T47D (cell line): ENCODE measurements at places on chromosomes 12 and 14.

GRCh38 chr14:65043893-65044595 lies 57.3 kb downstream of the FNTB start:
- no peak for DNase-seq

DNA sequence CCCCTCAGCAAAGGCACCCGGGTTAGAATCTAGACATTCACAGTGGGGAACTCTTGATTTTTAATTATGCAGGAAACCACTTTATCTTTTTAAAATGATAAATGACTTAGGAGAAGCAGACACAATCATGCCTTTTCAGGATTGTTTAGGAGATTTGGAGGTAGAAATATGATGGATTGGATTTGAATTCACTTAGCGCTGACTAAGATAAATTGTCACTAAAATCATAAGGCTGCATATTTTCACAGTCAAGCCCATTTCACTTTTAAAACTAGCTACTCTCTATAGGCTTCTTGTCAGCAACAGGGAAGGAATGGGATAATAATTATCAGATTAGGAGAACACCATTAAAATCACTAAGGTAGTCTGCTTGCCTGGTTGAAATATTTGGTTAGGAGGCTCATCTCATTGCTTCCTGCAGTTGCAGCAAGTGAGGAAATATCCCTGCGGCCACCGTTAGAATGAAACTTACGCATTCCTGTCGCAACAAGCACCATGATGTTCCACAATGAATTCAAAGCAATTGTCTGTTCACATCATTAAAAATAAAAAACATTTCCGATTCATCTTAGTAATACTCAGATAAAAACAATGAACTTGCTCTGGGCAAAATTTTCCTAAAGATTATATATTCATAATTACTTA lies 31.9 kb downstream of the DACT1 start:
- DNase-seq = no peak

- no peak for DNase-seq
Observed at GRCh38 chr12:108806346-108806745, 51.0 kb downstream of the SSH1 start.

DNA sequence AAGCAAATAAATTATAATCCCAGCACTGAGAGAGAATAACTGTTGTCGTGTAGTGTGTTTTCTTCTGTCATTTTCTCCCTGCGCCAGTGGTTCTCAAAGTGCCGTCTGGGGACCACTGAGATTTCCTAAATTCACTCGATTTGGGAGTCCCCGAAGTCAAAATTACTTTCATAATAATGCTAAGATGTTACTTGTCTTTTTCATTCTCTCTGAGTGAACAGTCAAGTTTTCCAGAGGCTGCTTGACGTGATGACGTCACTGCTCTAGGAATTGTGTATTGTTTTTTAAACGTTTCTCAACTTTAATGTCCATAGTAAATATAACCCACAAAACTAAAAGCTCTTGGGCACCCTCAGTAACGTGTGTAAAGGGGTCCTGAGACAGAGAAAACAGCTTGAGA lies 796 bp upstream of the POP5 start:
- DNase-seq = no peak

DNA sequence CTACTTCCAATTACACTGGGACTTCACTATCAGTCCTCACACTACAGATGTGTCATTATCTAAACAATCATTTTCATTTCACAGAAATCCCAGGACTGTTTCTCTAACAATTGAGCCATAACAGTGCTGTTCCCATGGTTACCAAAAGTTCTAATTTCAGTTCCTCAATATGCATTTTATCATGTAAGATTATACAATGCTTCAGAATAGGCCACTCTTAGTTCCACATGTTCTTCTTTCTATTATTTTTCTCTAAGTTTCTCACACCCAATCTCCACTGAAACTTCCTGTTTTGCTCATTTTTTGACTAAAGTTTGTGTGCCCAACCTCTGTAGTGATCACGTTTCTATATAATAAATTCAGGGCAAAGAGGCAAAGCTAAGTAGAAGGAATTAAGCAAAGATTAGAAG lies 185.8 kb downstream of the DUSP6 start:
- no peak for DNase-seq

DNA sequence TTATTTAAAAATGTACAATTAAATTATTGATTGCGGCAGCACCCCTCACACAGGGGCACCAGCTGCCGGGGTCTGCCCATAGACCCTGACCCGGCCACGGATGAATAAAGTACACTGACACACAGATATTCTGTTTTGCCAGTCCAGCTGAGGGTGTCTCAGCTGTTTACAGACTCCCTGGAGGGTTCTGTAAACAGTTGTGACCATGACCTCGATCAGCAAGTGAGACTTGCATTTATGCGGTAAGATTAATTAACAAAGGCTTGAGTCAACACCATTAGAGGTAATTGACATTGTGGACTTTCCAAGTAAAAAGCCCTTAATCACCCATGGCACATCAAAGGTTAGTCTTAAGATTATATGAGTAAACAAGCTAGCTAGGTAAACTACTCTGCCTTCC lies 94.3 kb downstream of the FUT8 start:
- DNase-seq = peak; percentile 25

- no peak for DNase-seq
Observed at GRCh38 chr12:43988838-43989560, 153.1 kb downstream of the TMEM117 start.

GRCh38 chr12:6684609-6685008 lies 4.6 kb downstream of the ZNF384 start:
- peak; percentile 18 for DNase-seq

- no peak for DNase-seq
Observed at GRCh38 chr12:59093073-59093772, 172.9 kb upstream of the LRIG3 start.

DNA sequence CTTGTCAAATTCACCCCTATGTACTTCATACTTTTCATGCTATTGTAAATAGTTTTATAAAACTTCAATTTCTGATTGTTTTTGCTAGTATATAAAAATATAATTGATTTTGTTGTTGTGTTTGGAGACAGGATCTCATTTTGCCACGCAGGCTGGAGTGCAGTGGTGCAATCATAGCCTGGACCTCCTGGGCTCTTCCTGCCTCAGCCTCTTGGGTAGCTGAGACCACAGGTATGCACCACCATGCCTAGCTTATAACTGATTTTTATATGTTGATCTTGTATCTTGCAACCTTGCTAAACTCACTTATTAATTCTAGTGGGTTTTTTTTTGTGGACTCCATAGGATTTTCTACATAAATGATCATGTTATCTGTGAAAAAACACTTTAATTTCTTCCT lies 23.5 kb downstream of the ATP5MC2 start:
- DNase-seq = no peak

DNA sequence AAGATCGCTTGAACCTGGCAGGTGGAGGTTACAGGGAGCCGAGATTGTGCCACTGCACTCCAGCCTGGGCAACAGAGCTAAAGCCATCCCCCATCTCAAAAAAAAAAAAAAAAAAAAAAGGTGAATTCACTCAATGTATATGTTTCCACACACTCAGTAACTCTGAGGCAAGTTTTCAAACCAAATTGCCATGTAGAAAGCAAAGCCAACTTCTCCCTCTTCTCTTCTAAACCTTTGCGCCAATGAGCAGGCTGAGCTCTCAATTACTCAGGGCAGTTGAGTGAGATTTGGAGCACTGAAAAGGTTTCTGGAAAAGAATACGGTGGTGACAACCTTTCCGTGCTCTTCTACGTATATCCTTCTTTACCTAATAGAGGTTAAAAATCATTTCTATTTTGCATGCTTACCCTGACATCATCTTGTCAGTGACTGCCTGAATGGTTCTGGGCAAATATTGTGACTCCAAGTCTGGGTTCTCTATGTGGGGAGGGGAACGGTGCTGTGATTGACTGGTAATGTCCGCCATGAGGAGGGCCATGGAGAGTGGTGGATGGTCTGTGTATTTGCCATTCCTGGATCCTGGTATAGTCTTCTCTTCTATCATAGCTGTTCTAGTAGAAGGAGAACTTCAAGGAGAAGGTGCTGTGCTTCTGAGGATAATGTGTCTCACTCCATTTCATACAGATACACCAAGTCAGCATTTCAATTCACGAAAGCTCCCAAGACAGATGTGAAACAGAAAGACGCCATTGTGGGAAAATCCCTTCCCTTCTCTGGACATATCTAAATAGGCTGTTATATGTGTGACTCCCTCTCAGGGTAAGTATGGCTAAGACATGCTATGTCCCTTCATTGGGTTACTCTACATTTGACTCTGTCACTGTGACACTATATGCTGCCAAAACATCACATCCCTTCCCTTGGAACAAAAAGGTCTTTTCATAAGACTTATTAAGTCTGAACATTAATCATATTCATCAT lies 46.2 kb upstream of the MED13L start:
- DNase-seq = no peak

GRCh38 chr12:6352193-6353173 lies 10.6 kb upstream of the TNFRSF1A start:
- no peak for DNase-seq

GRCh38 chr12:48768147-48768546 lies 20.7 kb downstream of the ADCY6 start:
- no peak for DNase-seq

- peak; percentile 15 for DNase-seq
Observed at GRCh38 chr14:60175255-60175902, 10.2 kb upstream of the DHRS7 start.

GRCh38 chr14:75539561-75540478 lies 17.6 kb downstream of the BATF start:
- no peak for DNase-seq

GRCh38 chr12:67592228-67593011 lies 56.1 kb upstream of the DYRK2 start:
- DNase-seq = peak; percentile 58

GRCh38 chr14:100837805-100838350 lies 12.0 kb downstream of the MEG3 start:
- no peak for DNase-seq

GRCh38 chr12:16385782-16386646 lies 38.6 kb downstream of the MGST1 start:
- peak; percentile 86 for DNase-seq

- DNase-seq = peak; percentile 82
Observed at GRCh38 chr12:121560392-121561008, 20.3 kb downstream of the KDM2B start.

GRCh38 chr12:121789233-121789781 lies 4.2 kb downstream of the RHOF start:
- DNase-seq = no peak

DNA sequence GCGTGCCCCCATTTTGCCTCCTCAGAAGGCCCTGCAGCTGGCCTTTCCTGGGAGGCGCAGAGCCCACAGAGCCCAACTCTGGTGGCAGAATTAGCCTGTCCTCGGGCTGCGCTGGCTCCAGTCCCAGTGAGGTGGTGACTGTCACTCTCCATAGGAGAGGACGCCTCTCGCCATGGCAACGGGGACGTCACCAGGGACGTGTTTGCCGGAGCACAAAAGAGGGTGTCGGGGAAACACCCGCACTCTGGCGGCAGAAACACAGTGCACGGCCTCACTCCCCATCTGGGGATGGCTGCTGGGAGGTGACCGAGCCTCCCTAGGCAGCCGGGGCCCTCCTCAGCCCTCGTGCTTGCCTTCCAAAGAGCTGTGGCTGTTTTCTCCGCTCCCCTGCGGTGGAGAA lies 50.2 kb upstream of the NCOR2 start:
- DNase-seq = peak; percentile 60

DNA sequence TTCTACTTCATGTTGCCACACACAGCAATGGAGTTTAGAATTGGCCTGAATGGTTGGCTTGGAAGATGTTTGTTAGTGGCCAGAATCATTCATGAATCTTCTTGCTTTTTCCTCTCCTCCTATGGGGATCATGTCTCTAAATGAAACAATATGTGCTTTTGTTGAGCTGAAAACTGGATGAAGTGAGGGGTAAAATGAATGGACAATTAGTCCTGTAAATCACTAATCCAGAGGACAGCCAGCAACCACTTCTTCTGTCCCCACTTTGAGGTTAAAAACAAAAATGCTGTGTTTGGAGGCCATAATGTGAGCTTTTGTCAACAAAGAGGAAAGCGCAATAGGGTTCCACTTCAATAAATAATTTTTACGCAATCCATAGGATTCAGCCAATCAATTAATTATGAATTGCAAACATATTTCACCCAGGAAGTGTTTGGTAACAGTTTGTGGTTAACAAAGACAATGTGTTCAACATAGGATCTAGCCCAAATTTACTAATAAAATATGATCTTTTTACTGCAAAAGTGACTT lies 30.3 kb upstream of the AMIGO2 start:
- DNase-seq = no peak

- peak; percentile 21 for DNase-seq
Observed at GRCh38 chr12:3141339-3142321, 64.5 kb downstream of the TSPAN9 start.

GRCh38 chr12:38782359-38782758 lies 123.0 kb downstream of the CPNE8 start:
- no peak for DNase-seq

GRCh38 chr12:45669792-45670191 lies 59.7 kb upstream of the ARID2 start:
- no peak for DNase-seq

DNA sequence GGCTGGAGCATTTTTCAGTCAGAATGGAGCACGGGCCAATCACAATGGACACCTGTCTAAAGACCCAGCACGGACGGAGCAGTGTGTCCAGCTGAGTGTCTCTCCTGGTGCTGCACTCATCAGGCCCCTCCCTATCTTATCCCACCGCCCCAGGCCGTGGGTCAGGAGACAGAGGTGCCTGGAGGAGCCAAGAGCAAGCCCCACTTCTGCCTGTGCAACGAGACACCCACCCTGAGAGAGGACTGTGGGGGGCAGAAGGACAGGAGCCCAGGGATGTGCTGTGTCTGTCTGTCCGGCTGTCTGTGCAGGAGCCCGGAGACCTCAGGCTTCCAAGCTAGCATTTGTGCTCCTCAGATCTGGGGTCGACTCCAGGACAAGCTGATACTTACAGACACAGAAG lies 69.6 kb upstream of the SFSWAP start:
- no peak for DNase-seq

- no peak for DNase-seq
Observed at GRCh38 chr12:93918262-93918661, 230.1 kb upstream of the PLXNC1 start.

GRCh38 chr14:100678469-100678828 lies 48.2 kb upstream of the DLK1 start:
- DNase-seq = no peak

DNA sequence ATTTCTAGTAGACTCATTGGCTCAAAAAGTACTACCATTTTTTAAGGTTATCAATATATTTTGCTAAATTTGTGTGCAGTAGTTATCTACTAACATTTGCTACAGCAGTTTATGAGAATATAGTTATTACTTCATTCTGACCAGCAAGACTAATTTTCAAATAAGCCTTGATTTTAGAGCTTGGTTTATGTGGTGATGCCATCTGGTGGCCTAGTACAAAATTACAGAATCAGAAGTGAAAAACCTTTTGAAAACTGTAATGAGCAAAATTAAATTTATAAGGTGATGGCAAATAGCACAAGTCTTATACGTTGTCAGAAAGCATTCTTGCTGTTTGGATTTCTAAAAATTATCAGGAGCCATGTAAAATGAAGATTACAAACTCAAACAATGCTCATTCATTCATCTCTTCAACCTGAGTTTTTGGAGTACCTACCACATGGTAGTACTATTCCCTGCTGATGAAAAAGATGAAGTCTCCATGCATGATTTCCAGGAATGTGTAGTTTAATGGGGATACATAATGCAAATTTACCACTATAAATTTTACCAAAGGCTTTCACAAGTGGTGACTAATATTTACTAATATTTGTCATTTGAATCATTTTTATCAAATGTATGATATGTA lies 51.0 kb downstream of the MAGOHB start:
- no peak for DNase-seq
